ENCODE measurements at places on chromosomes 1 and 21.

DNA sequence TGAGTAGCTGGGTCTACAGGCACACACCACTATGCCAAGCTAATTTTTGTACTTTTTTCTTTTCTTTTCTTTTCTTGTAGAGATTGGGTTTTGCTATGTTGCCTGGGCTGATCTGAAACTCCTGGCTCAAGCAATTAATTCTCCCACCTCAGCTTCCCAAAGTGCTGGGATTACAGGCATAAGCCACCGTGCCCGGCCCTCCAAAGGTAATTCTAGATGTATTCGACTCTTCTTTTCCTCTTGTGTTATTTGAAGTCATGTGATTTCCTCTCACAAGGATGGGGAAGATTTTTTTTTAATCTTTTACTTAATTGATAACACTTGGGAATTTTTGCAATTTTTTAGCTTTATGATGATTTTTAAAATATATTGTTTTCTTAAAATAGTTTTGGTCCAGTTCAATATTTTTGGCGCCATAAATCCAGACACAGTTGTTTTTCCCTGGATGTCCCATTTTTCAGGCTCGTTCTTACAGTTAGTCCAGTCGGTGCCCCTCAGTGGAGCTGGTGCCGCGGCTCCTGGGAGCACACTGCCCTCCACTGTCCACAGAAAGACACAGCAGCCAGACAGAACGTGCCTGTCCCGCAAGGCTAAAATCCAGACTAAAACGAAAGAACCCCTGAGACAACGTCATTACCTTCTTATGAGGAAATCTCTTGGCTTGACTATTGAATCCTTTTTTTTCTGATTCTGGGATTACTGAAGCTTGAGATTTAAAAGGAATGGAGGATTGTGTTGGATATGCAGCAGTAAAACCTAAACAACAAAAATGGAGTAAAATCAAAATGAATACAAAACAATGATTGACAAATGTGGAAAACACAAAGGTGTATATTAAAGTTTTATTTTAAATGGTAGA is 22.4 kb downstream of the STPG1 start:
- no peak for DNase-seq

DNA sequence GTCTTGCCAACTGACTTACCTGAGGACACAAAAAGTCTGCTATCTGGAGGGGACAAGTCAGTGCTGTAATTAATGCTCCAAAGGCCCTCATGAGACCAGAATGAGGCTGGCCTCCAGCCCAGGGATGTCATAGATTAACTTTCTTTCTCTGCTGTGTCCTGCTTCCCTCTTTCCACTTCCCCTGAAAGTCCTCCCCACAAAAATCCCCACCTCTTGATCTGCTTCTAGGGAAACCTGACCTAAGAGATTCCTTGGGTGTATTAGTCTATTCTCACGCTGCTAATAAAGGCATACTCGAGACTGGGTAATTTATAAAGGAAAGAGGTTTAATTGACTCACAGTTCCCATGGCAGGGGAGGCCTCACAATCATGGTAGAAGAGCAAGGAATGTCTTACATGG is 39.2 kb downstream of the RUNX3 start:
- DNase-seq = no peak

- no peak for DNase-seq
These were observed 112.1 kb downstream of the TNFSF18 start for GRCh38 chr1:172938681-172939080.

GRCh38 chr1:232377494-232377770 is 252.5 kb downstream of the SIPA1L2 start:
- DNase-seq = no peak

Data from GM18507 (cell line).